ENCODE measurements at places on chromosomes 13 and 19.

DNA sequence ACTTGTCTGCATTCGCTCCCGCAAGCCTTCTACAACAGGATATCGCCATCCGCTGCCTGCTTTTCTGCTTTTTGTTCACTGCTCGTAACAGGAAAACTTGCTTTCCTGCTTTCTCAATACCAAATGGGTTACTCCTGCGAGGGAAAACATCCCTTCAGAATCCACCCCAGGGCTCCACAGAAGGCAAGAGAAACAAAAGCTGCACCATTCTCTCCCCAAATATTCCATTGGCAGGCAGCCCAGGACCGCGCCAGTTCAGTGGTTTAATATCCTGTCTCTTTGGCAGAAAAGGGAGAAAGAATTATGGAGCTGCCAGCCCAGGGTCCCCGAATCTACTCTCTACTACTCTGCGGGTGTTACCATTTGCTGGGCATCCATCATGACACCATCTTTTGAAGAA lies 84.7 kb upstream of the DOCK9 start:
- no peak for DNase-seq

DNA sequence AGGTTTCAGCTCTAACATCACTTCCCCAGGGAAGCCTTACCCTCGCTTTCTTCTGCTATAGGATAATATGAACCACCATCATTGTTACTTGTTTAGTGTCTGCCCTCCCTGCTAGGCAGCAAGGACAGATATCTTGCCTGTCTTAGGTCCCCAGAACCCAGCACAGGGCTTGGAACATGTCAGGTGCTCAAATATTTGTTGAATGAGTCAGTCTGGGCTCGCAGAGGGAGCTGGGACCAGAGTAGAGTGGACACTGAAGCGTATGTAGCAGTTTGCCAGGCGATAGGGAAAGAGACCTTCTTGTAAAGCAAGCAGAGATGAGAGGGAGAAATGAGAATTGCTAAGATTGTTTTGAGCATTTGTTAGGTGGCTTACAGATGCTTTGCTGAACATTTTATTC lies 11.7 kb downstream of the BCKDHA start:
- DNase-seq, result no peak

DNA sequence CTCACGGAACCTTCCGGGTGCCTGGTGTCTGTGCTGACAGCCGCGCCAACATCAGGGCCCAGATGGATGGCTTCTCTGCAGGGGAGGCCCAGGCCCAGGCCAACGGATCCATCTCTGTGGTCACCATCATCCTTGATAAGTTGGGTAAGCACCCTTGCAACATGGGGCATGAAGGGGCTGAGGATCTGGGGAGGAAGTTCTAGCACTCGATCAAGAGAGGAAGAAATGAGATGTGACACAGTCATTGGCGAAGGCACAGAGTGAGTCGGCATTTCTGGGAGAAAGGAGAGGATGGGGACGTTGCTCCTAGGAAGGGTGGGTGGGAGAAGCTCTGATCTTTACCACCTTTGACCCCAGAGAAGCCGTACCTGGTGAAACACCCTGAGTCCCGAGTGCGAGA lies 4.4 kb downstream of the CILP2 start:
- DNase-seq, result no peak

DNA sequence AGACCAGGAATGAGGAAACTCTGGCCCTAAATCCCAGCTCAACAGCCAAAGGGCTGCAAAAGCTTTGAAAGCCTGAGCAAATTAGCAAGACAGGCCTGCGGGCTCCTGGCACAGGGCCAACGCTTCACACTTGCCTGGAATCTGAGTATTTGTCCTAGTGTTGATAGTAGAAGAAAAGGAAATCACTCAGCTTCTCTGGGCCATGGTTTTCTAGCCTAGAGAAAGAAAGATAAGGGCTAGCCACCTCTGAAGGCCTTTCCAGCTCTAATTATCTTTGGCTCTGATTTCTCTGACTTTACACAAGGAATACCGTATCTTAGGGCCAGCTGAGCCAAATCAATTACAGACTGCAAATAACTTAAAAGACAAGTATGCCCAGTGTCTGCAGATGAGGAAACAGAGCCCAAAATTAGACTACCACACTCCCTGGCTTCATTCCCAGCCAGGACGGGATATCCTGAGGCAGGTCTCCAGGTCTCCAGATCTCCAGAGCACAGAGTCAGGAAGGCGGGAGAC lies 69.6 kb downstream of the STK24 start:
- no peak for DNase-seq
